ENCODE measurements at places on chromosomes 11 and 22.

DNA sequence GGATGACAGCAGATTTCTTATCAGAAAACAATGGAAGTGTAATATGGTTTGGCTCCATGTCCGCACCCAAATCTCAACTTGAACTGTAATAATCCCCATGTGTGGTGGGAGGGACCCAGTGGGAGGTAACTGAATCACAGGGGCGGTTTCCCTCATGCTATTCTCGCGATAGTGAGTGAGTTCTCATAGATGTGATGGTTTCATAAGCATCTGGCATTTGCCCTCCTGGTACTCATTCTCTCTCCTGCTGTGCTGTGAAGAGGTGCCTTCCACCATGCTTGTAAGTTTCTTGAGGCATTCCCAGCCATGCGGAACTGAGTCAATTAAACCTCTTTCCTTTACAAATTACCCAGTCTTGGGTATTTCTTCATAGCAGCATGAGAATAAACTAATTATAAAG lies 81.0 kb upstream of the SCUBE2 start:
- no peak for DNase-seq

- DNase-seq: no peak
Observed at GRCh38 chr11:15334766-15335165, 220.0 kb downstream of the INSC start.

- no peak for DNase-seq
Observed at GRCh38 chr11:66346476-66347424, 679 bp downstream of the B4GAT1 start.

GRCh38 chr11:122976061-122976733 lies 5.4 kb downstream of the BSX start:
- no peak for DNase-seq

- DNase-seq: no peak
Observed at GRCh38 chr11:76554767-76555166, 109.9 kb downstream of the EMSY start.

- DNase-seq: no peak
Observed at GRCh38 chr22:17086296-17086695, 1.5 kb downstream of the IL17RA start.

GRCh38 chr11:82024760-82025159 lies 708.9 kb downstream of the FAM181B start:
- no peak for DNase-seq

- no peak for DNase-seq
Observed at GRCh38 chr11:86449993-86450629, 75.4 kb downstream of the CCDC81 start.

- DNase-seq: no peak
Observed at GRCh38 chr11:117663414-117663813, 133.6 kb downstream of the DSCAML1 start.

- no peak for DNase-seq
Observed at GRCh38 chr11:1478544-1478943, 8.0 kb downstream of the MOB2 start.

GRCh38 chr11:11581481-11581880 lies 40.3 kb downstream of the GALNT18 start:
- no peak for DNase-seq

DNA sequence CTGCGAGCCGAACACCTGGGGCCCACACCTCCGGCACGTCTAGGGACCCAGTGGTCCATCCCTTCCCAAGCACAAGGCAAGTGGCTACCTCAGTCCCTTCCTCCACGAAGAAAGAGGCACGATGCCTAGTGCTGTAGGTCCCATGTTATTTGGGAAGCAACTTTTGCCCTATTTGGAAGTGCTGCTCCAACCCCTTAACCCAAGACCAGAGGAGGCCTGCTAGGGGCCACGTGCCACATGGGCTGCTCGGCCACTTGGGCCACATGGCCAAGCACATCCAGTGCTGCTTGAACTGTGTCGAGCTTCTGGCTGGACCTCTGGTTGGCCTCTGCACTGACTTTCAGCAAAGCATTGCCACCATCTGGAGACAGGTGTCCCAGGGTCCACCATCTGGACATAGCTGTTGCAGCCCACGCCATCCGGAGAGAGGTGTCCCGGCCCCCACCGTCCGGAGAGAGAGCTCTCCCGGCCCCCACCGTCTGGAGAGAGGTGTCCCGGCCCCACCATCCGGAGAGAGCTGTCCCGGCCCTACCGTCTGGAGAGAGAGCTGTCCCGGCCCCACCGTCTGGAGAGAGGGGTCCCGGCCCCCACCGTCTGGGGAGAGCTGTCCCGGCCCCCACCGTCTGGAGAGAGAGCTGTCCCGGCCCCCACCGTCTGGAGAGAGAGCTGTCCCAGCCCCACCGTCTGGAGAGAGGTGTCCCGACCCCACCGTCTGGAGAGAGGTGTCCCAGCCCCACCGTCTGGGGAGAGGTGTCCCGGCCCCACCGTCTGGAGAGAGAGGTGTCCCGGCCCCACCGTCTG lies 6.5 kb upstream of the B4GALNT4 start:
- DNase-seq: no peak

GRCh38 chr11:77604281-77604680 lies 14.5 kb downstream of the AQP11 start:
- no peak for DNase-seq

GRCh38 chr11:63767565-63768236 lies 874 bp downstream of the ZFTA start:
- no peak for DNase-seq

GRCh38 chr11:126548581-126549550 lies 193.4 kb downstream of the ST3GAL4 start:
- no peak for DNase-seq

GRCh38 chr11:111557425-111558111 lies 17.0 kb downstream of the LAYN start:
- DNase-seq: no peak

GRCh38 chr11:28834877-28835276 lies 726.7 kb downstream of the METTL15 start:
- no peak for DNase-seq

DNA sequence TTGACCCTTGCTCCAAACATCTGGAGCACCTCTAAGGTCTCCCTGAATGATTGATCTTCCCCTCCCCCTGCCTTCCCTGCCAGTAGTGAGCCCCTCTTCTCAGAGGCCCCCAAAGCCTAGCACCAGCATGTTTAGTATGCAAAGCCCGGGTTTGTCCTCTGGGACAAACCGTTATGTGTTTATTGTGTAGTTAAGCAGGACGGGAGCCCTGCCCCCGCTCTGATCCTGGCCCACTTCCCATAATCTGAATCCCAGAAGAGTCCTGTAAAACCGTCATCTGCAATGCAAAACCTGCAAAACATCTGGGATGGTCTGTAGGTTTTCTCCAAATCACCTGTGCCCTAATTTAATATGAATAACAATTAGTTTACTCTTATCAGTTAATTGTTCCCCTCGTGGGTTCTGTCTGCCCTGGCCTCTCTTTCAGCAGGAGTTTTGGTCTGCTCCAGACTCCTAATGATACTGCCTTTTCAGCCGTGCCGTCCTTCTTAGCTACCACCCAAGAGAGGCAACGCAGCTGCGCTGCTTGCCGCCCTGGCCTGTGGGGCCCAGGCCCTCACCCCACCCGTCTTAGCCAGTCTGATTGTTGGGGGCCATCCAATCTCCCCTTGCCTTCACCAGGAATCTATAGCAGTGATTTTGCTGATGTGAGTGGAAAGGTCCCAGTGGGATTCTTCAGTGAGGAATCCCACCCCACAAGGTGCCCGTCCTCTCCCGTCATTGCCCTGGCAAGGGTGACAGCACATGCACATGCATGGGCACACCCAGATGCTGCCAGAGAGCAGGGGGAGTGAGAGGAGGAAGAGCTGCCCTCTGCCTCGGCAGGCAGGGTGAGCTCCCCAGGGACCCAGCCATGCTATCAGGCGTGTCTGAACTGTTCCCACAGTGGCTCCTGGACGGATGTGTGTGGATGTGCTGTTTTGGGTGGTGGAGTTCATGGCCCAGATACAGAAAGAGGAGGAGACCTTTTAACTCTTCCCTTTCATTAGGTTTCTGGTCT lies 3.0 kb upstream of the B3GAT1 start:
- DNase-seq: no peak

GRCh38 chr11:35852056-35852455 lies 91.8 kb upstream of the LDLRAD3 start:
- DNase-seq: no peak

DNA sequence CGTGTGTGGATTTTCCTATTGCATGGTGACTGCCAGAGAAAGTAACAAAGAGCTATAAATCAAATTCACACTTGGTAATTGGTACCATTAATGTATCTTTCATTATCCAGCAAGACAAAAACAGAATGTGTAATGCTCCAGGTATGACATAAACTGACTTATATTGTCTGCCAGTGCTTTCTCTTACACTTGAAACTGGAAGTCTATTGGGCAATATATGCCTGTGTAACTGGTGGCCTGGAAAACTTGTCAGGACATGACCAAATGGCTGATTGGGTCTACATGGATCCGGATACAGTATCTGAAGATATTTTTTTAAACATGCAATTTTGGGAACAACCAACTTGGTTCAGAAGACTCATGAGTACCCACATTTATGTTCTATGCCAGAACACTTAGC lies 174.6 kb upstream of the ARHGAP42 start:
- no peak for DNase-seq

- DNase-seq: no peak
Observed at GRCh38 chr11:102419181-102419580, 33.4 kb downstream of the TMEM123 start.

DNA sequence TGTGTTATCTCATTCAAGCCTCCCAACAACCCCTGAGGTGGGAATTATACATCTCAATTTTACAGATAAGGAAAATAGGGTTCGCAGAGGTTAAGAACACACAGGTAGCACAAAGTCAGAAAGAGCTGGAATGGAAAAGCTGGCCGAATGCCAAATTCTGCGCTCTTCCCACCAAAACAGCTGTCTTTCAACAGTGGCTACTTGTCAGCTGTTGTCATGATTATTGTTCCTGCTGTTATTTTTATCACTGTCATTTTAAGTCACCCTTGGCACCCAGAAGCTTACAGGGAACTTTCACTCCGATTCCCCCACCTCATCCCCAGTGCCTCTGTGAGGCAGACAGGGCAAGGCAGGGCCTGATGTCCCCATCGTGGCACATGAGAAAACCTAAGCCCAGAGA lies 74.5 kb upstream of the CSNK2A3 start:
- no peak for DNase-seq

- DNase-seq: no peak
Observed at GRCh38 chr11:112652786-112653390, 308.3 kb upstream of the NCAM1 start.

DNA sequence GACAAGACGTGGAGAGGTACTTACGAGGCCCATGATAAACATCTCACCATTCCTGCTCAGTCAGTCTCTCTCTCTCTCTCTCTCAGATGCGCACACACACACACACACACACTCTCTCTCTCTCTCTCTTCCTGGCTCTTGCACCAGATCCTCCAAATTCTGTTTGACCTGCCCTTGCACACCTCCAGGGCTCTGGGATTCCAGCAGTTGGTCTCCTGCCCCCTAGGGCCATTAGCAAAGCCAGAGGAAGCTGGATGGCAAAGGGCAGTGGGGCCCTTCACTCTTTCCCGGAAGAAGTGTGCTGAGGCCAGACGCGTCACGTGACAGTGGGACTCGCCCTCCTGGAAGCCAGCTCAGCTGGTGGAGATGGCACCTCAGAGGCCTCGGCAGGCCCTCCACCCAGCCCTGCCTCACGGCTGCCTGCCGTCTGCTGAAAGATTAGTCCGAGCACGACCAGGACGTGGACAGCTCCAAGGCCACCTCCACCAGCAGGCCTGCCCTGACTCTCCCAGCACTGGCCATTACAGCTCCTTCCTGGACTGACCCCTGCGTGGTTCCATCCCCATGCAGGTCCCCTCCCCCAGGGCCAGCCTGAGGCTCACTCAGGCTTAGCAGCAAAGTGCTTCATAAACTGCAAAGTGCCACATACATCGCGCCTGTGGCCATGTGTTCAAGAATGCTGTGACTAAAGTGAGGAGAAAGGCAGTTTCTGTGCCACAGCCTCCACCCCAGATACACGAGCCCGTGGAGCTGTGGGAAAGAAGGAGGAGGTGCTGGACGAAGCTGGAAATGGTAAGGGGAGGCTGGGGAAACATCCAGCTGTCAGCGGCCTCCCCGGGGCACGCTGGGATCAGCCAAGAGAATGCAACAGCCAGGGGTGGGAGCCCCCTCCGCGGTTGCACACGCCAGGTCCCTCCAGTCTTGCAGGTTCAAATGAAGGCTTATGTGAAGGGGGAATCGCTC lies 3.7 kb downstream of the PDGFB start:
- DNase-seq: no peak

DNA sequence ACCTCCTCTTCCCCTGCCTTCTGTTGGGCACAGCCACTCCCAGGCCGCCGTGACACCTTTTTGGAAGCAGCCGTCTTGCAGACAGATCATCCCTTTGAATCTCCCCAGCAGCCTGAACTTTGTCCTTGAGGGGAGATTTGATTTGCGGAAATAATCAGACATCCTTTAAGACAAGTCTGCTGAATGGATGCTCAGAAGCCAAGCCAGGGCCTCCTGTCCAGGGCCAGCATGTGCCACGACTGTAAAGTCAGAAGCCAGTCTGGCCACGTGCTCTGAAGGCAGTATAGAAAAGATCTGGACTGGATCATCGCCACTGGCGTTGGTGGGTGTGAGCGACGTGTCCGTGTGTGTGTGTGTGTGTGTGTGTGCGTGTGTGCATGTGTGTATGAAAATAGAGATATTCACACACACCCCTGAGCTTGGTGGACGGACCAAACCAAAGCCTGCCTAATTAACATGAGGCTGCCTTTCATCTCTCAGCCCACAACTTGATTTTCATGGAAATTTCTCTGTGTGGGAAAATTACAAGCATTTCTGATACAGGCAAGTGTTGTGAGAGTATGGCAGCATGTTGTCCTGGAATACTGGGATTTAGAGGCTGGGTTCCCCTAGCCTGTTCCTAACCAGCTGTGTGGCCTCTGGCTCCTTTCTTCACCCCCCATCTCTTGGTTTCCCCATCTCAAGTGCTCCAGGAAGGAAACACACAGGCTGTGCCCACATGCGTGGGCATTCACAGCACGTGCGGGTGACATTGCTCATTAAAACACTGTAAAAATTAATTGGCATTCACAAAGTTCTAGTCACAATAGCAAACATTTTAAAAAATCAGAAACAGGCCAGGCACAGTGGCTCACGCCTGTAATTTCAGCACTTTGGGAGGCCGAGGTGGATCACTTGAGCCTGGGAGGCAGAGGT lies 61.8 kb upstream of the WNT7B start:
- no peak for DNase-seq

All from activated CD8-positive, alpha-beta memory T cell treated with anti-CD3 and anti-CD28 coated beads for 1 hour (primary cell).